ENCODE measurements at places on chromosomes 12 and 14.

- no peak for DNase-seq
Measured at GRCh38 chr12:115998119-115998633, 279.3 kb downstream of the MED13L start.

GRCh38 chr12:97487470-97487869 lies 24.9 kb downstream of the RMST start:
- no peak for DNase-seq

GRCh38 chr12:25553098-25553497 lies at the start of gene LMNTD1:
LMNTD1 (minus strand) TSS chr12:25553283; CDS start chr12:25552959, 324 bp downstream.
- no peak for DNase-seq

DNA sequence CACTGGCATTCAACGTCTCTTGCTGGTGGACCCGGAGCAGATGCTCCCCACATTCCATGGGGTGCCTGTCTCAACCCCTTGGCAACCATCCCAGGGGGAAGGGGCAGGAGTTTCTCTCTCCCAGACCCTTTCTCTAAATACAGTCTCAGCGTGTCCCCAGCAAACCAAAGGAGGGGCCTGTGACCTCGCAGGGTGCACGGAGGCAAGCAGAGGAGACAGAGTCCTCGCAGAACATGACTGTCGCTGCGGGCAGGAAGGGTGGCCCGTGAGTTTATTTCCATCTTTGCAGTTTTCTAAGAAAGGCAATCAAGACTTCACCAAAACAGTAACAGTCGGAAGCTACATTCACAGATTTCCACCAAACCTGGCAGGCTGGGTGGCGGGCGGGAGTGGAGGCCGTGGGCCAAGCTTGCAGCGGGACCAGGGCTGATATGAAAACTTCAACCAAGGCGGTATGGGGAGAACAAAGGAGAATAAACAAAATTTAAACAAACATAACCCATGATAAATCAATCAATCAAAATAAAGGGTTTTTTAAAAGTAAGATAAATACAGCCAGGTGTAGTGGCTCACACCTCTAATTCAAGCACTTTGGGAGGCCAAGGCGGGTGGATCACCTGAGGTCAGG lies 18.6 kb downstream of the BRF1 start:
- DNase-seq: no peak

- no peak for DNase-seq
Measured at GRCh38 chr14:51715742-51716141, 64.0 kb downstream of the FRMD6 start.

- no peak for DNase-seq
Measured at GRCh38 chr12:31005944-31006361, 67.7 kb upstream of the DDX11 start.

DNA sequence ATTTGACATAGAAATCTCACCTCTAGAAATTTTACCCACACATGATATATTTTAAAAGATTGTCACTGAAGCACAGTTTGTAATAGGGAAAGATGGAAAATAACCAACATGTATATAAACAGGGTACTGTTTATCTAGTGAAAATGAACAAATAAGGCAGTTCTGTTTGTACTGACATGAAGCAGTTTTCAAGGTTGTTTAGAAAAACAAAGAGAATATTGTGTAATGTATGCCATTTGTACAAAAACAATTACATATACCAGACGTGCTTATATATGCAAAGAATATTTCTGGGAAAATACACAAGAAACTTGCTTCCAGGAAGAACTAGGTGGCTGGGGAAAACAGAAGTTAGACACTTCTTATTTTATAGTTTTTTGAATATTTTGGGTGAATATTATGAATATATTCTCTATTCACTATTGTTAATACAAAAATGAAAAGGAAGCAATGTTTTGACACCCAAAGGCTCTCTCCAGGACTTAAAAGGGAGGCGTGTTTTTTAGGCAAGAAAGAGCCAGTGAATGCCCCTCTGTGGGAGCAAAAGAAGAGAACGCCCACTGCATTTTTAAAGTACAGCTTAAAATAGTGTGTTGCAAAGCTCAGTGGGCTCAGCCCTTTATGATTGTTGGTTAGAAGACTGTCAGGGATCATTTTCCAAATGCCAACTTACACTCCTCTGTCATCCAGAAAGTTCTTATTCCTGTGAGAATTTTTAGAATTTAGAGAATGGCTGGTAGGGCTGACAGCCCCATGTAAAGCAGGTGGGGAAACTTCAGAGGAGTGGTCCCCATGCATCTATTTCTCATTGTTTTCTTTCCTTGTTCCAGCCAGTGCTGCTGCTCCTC lies 59.6 kb upstream of the FERMT2 start:
- DNase-seq: no peak

- DNase-seq: no peak
Measured at GRCh38 chr12:24948757-24949722, at the start of gene BCAT1. BCAT1 (minus strand) TSS chr12:24949101; CDS start chr12:24948932, 169 bp downstream.

DNA sequence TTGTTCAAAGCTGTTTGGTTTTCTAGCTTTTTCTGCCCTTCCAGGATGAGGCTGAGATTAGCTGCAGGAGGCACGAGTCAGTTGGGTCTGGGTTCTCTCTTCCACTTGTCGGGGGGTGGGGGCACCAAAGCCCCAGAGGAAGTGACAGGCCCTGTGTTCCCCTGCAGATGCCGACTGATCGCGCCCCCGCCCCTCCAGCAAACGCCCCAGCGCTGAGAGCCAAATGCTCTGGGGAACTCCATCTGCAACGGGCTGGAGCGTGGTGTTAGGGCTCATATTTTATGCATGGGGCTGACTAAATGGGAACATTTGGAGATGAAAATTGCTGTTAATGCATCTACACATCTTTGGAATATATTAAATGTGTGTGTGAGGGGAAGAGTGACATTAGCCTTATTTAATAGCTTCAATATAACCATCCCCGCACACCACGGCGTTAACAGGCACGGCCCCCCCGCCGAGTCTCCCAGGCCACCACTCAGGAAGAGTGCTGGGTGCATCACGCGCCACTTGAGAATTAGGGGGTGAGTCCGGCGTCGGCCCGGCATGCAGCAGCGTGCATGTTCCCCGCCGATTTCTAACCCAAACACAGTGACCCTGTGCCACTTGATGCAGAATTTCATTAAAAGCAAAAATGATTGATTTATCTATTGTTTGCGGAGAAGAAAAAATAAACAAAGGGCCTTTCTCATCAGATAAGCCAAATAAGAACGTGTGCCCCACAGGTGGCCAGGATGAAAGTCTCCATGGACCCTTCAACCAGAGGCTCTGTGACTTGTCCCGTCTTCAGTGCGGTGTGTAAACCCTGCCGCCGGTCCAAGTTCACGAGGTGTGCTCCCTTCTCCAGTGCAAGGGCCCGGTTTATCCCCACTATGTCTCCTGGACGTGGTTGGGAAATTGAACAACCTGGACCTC lies 165.0 kb upstream of the RTL1 start:
- no peak for DNase-seq

- no peak for DNase-seq
Measured at GRCh38 chr12:132191715-132192553, 47.7 kb downstream of the NOC4L start.

- no peak for DNase-seq
Measured at GRCh38 chr12:95687937-95688336, 102.6 kb downstream of the NTN4 start.

- no peak for DNase-seq
Measured at GRCh38 chr12:85733984-85734383, 102.2 kb downstream of the RASSF9 start.

- no peak for DNase-seq
Measured at GRCh38 chr12:47346251-47347019, 266.7 kb upstream of the AMIGO2 start.

- DNase-seq: no peak
Measured at GRCh38 chr12:66653796-66654195, 25.1 kb downstream of the GRIP1 start.

GRCh38 chr14:22177870-22178269 lies 411.2 kb downstream of the DAD1 start:
- no peak for DNase-seq

GRCh38 chr12:63929426-63929825 lies 84.9 kb downstream of the SRGAP1 start:
- no peak for DNase-seq

- DNase-seq: no peak
Measured at GRCh38 chr12:28413460-28414109, 223.3 kb downstream of the CCDC91 start.

GRCh38 chr12:128191380-128191779 lies 75.6 kb upstream of the TMEM132C start:
- no peak for DNase-seq

DNA sequence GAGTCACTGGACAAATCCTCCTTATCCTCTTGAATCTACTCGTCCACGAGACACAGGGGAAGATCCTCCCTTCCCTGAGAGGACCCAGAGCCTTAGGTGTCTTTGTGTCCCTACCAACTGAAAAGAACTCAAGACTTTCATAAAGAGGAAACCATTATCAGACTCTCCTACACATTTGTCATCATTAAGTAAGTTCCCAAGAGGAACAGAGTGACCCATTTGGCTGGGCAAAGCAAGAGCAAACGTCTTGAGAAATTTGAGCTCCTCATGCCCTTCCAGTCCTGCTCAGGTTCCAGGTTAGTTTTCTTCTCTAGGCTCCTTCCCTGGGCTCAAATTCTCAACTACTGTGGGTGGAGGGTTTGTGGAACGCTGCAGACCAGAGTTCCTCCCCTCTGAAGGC lies 5.7 kb downstream of the MLF2 start:
- DNase-seq: no peak

GRCh38 chr14:37343307-37344094 lies 145.8 kb downstream of the MIPOL1 start:
- no peak for DNase-seq

GRCh38 chr14:101129521-101130167 lies 226.1 kb upstream of the RTL1 start:
- no peak for DNase-seq

DNA sequence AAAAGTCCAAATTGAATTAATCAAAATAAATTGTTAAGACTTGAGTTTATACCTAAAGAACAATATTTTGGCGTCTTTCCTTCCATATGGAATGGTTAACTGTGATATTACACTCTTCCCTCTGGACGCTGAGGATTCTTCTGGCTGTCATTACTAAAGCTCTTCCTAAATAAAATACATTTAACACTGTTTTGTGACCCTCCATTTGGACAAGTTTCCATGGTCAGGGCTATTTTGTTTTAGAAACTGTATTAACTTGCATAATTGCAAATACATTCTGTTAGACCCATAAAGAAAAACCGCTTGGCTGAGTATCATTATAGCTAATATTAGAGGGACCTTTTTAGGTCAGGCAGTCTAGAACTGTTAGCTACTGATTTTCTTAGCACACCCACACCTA lies 87.4 kb downstream of the NAV3 start:
- DNase-seq: no peak

- no peak for DNase-seq
Measured at GRCh38 chr12:41956353-41956752, 188.3 kb downstream of the GXYLT1 start.

- no peak for DNase-seq
Measured at GRCh38 chr14:99750746-99751450, 42.3 kb upstream of the EML1 start.

DNA sequence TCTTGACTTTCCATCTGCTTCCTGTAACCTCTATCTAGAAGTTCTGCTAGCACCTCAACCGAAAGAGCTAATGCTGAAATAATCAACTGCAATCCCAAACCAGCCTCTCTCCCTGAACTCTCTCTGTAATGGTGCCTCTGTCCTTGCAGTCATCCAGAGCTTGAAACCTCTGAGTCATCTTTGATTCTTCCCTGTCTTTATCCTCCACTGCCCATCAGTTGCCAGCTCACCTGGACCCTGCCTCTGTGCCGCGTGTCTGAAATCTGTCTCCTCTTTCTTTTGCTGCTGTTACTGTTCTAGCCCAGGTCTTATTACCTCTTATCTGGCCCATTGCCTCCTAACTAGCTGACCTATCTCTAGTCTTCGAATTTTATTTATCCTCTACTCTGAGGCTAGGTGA lies 15.5 kb downstream of the CLSTN3 start:
- no peak for DNase-seq

GRCh38 chr12:103808239-103808880 lies 32.7 kb downstream of the NT5DC3 start:
- no peak for DNase-seq

GRCh38 chr14:50529288-50530179 lies 2.8 kb downstream of the MAP4K5 start:
- DNase-seq: no peak

DNA sequence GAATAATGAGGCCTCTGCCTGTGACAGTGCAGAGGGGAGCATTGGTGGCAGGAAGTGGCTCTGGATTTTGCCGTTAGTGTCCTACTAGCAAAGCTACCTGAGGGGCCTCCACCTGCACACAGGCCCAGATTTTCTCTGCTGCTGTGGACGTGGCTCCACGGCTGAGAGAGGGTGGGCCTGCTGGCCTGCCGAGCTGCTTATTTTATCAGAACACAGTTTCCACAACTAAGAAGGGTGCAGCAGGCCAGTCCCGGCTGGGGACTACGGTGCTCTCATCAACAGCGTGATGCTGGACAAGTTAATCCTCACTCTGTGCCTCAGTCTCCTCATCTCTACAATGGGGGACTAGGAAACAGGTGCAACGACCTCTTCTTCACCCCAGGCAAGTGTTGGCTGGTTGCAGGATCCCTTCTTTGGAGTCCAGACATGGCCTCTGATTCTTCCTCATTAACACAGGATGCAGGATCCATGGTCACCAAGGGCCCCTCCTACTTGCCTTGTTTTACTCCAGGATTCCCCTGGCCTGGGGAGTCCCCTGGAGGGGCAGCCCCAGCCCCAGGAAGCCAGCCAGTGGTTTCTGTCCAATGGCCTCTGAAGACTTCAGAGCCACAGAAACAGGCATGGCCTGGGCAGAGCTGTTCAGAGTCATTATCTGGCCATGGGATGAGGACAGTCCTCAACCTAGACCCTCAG lies 3.3 kb downstream of the FAM181A start:
- DNase-seq: no peak
